ENCODE measurements at places on chromosomes 5 and 9.
A peak's percentile ranks its signal among the peaks of the same experiment; 100 is the strongest.

DNA sequence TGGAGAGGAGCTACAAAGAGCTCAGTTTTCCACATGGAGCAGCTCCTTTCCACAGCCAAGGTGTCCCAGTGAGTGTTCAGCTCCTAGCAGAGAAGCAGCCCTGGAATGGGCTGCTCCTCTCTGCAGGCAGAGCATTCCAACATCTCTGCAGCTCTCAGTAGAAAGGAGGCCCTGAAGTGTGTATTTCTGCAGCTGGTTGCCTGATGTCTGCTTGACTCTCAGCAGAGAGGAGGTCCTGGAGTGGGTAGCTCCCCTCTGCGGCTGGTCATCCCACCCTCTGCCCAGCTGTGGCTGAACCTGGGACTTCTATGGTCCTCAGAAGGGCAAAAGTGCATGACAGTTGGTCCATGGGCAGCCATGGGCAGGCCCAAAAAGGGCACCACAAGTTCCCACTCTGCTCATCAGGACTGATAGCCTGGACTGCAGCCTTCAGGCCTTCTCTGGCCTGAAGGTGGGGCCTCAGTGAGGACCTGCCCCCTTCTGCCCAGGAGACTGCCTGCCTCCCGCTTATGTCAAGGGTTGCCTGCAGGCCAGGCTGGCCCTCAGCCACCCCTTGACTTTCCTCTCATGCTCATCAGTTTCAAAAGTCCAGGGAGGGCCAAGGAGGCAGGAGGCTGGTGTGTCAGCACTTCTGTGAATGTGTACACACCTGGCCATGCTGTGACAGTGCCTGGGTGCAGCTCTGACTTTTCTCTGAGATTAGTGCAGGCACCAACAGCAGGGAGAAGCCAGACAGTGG lies 605.9 kb upstream of the FAM174A start:
- DNase-seq: no peak

GRCh38 chr5:61280205-61280604 lies 51.9 kb upstream of the ZSWIM6 start:
- no peak for DNase-seq

DNA sequence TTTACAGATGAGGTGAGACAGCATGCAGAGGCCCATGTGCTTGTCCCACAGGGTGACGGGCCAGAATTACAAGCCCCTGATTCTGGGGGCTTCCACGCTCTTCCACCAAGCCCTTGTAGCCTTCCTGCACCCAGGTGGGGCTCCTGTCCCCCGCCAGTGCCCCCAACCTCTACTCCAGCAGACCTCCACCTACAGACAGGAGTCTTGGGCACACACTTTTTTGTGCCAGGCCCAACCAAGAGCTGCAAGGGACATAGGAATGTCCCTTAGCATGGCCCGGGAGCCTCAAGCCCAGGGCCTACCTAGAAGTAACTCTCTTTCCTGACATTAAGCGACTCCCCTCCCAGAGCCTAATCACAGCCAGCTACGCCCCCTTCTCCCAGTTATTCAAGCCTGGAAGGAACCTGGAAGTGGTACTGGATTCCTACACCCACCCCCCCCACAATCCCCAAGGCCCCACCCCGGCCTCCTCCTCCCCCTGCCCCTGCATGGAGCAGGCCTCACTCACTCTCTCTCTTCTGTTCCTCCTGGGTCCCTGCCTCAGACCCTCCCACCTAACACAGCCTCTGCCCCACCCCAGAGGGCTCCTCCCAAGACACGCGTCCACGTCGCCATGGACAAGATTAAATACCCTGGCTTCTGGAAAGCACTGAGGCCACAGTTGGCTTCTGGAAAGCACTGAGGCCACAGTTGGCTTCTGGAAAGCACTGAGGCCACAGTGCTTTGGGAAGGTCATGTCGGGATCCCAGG lies 30.5 kb downstream of the ADAMTS2 start:
- no peak for DNase-seq

- peak; percentile 44 for DNase-seq
These were observed 754 bp downstream of the GFPT2 start for GRCh38 chr5:180352116-180353047.

DNA sequence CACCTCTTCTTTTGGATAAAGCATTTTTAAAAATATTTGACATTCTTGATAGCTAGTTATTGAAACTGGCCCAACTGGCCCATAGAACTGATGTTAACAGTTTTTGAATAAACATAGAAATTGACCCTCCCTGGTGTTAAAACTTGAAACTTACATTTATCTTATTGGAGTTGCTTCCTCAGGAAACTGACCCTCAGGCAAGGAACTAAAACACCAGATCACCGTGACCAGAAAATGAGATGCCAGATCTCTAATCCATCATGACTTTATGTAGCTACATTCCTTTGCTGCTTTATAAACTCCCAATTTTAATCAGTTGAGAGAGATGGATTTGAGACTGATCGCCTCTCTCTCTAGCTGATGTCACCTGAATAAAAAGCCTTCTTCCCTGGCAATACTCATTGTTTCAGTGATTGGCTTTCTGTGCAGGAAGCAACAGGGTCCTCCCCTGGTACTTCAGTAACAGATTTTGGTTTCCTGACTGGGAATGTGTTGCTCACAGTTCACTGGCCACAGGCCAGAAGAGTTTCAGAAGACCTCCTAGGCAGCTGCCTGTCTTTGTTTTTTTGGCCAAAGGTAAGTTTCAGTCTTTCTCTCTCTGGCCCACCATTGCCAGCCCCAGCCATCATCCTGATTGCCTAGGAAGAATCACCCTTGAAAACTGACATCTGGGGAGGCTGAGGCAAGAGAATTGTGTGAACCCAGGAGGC lies 212.4 kb downstream of the DTWD2 start:
- DNase-seq: no peak

DNA sequence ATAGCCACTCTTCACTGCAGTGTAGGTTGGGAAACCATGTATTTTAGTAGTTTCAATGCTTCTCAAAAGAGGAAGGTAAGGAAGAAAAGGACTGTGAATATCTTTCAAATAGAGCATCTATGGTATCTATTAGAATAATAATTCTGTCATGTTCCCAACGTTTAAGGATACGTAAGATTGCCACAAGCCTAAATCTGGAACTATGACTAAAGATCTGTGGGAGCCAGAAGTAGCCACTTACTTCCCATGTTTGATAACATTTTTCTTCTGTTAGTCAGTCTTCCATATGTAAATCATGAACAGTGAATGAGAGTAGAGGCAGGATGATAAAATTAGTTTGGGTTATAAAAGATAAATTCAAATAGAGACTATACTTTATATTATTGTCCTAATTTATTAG lies 16.3 kb upstream of the MROH2B start:
- no peak for DNase-seq

DNA sequence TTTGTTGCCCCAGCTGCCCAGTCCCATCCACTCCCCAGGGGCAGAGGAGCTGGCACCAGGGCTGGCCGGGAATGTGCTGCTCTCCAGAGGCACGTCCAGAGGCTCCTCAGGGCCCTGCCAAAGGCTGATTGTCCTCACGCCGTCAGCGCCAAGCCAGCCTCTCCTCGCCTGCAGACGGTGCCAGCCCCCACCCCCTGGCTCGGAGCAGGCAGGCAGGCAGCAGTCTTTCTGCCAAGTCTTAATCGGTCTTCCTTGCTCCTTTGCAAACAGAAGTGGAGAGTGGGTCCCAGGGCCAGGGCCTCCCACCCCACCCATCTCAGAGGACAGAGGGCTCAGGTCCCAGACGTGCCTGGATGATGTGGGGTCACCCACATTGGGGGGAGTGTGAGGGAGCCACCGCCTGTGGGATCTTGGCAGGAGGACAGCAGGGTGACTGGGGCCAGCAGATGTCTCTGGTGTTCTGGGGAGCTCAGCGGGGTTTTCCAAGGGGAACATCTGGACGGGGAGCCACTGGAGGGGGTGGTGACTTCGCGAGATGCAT lies 36.3 kb downstream of the FAM163B start:
- no peak for DNase-seq

- DNase-seq: peak; percentile 31
These were observed 84.4 kb downstream of the ADRB2 start for GRCh38 chr5:148910686-148911361.

All from iPS-NIHi11 (cell line).